Thoracic aorta (tissue), 2 donors: ENCODE measurements at places on chromosomes 13 and 19.

- H3K4me3 ChIP-seq: no peak overlapping the region
- H3K36me3 ChIP-seq: no peaks in the 10 kb centered on the region
- no peaks in the 10 kb centered on the region for H3K27me3 ChIP-seq
- H3K4me1 ChIP-seq: no peaks in the 10 kb centered on the region
- H3K27ac ChIP-seq: no peak overlapping the region
- no peak for DNase-seq
These were observed 138.3 kb upstream of the NBEA start for GRCh38 chr13:34803756-34804155.

GRCh38 chr19:45812297-45812696 lies 2.8 kb downstream of the RSPH6A start:
- H3K27ac ChIP-seq: no peak overlapping the region
- H3K36me3 ChIP-seq: no peaks in the 10 kb centered on the region
- no peak overlapping the region for H3K4me3 ChIP-seq

- H3K27me3 ChIP-seq: no peaks in the 10 kb centered on the region
- no peaks in the 10 kb centered on the region for H3K4me1 ChIP-seq
- no peak overlapping the region for H3K27ac ChIP-seq
- no peak overlapping the region for H3K4me3 ChIP-seq
- no peak for DNase-seq
- H3K36me3 ChIP-seq: no peaks in the 10 kb centered on the region
These were observed 532.7 kb downstream of the RFC3 start for GRCh38 chr13:34350671-34351070.

- no peak overlapping the region for H3K4me3 ChIP-seq
- no peaks in the 10 kb centered on the region for H3K4me1 ChIP-seq
- H3K27me3 ChIP-seq: no peaks in the 10 kb centered on the region
- no peak overlapping the region for H3K27ac ChIP-seq
- no peak for DNase-seq
These were observed 6.5 kb upstream of the DOCK6 start for GRCh38 chr19:11268783-11269267.

DNA sequence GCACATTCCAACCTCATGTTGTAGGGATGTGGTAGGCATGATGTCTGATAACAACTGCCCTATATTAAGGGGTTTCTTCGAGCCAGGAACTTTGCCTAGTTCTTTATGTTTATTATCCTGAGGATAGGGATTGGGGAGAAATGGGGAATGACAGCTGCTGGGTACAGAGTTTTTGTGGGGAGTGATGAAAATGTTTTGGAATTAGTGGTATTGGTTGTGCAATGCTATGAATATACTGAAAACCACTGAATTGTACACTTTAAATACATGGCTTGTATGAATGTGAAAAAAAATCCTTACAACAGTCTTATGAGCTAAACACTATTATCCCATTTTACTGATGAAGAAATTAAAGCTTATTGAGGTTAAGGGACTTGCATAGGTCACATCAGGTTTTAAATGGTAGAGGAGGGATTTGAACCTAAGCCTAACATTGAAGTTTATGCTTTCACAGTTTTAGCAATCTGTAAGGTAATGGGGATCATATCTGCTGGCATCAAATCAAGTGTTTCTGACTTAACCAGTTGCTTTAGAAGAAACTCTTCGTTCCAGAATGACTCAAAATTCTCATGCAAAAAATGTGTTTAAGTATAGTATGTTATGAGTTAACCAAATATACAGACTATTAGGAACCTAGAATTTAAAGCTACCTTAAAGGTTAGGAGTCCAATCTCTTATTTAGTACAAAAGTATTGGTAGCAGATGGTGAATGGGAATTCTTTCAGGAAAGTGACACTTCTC lies 61.4 kb downstream of the ERCC5 start:
- H3K36me3 ChIP-seq: no peaks in the 10 kb centered on the region
- H3K4me1 ChIP-seq: no peaks in the 10 kb centered on the region
- no peaks in the 10 kb centered on the region for H3K27me3 ChIP-seq
- H3K27ac ChIP-seq: no peak overlapping the region
- no peak for DNase-seq
- H3K4me3 ChIP-seq: no peak overlapping the region

- no peaks in the 10 kb centered on the region for H3K27me3 ChIP-seq
- no peaks in the 10 kb centered on the region for H3K4me1 ChIP-seq
- H3K4me3 ChIP-seq: no peak overlapping the region
- H3K27ac ChIP-seq: no peak overlapping the region
These were observed 181.5 kb downstream of the POSTN start for GRCh38 chr13:37417060-37417441.

DNA sequence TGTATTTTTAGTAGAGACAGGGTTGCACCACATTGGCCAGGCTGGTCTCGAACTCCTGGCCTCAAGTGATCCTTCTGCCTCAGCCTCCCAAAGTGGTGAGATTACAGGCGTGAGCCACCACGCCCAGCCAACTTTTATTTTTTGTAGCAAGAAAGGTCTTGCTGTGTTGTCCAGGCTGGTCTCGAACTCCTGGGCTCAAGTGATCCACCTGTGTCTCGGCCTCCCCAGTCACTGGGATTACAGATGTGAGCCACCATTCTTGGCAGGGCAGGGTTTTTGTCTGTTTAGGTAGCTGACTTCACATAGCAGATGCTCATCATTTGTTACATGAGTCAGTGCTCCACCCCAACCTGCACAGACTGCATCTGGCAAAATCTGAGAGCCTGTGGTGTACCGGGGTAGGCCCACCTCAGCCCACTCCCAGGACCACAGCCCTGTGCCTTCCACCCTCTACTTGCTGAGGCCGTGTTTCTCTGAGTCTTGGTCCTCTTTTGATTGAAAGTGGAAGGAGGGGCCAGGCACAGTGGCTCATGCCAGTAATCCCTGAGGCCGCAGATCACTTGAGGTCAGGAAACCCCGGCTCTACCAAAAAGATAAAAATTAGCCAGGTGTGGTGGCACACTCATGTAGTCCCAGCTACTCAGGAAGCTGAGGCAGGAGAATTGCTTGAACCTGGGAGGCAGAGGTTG lies 4.2 kb upstream of the TNPO2 start:
- no peak overlapping the region for H3K27ac ChIP-seq
- H3K27me3 ChIP-seq: no peaks in the 10 kb centered on the region
- H3K4me3 ChIP-seq: no peak overlapping the region
